ENCODE measurements at places on chromosomes 12 and 14. TPM values are rescaled to one million over a fixed set of nuclear protein-coding genes. Genes with fewer than 3 reads are reported as not detected.

DNA sequence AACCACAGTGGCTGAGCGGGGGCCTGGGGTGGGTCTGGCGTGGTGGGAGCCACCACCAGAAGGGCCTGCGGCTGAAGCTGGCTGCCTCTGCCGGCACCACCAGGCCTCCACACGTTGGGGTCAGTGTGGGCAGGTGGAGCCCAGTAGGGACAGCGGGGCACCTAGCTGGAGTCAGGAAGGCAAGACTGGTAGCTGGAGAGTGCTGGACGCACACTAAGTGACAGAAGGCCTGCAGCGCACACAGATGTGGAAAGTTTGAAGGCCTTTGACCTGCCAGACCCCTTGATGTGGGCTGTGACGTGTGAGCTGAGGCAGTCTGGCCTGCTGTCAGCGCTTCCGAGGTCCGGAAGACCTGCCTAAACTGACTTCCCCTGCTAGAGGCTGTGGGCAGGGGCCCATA lies 26.3 kb downstream of the RIN3 start:
- H3K36me3 ChIP-seq: no peaks in the 10 kb centered on the region
- DNase-seq: no peak
- no peak overlapping the region for H3K27ac ChIP-seq
- no peaks in the 10 kb centered on the region for H3K27me3 ChIP-seq

- H3K36me3 ChIP-seq: no peaks in the 10 kb centered on the region
- H3K4me3 ChIP-seq: no peak overlapping the region
- DNase-seq: peak; percentile 28
- no peaks in the 10 kb centered on the region for H3K4me1 ChIP-seq
Observed at GRCh38 chr14:39469094-39469710, 37.0 kb upstream of the FBXO33 start.

DNA sequence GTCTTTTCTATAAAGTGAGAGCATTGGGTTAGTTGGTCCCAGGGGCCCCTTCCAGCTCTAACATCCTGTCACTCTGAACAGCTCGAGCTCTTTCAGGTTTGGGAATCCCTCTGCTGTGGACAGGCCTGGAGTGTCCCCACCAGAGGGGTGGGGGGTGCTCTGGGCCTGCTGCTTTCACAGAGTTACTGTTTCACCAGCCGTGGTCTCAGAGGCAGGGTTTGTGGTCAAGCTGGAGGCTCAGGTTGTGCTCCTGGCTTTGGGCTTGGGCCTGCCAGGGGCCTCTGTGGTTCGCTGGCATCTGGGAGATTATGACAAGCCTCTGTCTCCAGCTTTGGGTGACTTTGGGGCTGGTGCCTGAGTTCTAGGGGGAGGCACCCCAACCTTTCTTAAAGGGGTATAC lies 59.6 kb downstream of the FBXL14 start:
- H3K4me1 ChIP-seq: peaks cover 39% of the 10 kb centered on the region
- H3K4me3 ChIP-seq: no peak overlapping the region
- no peak overlapping the region for H3K27ac ChIP-seq
- H3K27me3 ChIP-seq: peaks cover 55% of the 10 kb centered on the region

- H3K4me3 ChIP-seq: no peak overlapping the region
- DNase-seq: no peak
- no peak overlapping the region for H3K27ac ChIP-seq
- no peaks in the 10 kb centered on the region for H3K4me1 ChIP-seq
Observed at GRCh38 chr12:84508851-84509260, 403.7 kb downstream of the SLC6A15 start.

The PYGL gene
- 0.44 TPM for total RNA-seq

The RIMBP2 gene
- total RNA-seq: not detected

DNA sequence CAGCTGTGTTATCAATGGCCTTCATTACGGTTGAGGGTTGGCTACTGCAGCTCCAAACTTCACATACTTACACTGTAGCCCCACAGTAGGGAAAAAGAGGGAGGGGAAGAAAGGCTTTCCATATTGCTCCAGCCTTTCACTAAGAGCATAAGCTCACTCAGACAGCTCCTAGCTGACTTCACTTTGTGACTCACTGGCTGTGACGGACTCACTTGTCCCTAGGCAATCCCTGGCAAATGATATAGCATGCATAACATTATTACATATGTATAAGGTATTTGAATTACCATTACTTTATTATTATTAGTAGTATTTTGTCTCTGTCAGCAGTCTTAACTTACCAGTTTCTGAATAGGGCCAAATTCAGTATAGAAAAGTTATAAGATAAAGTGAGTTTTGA lies 350.7 kb downstream of the RMST start:
- H3K4me1 ChIP-seq: no peaks in the 10 kb centered on the region
- H3K4me3 ChIP-seq: no peak overlapping the region
- H3K27ac ChIP-seq: no peak overlapping the region
- DNase-seq: no peak
- H3K36me3 ChIP-seq: no peaks in the 10 kb centered on the region
- H3K27me3 ChIP-seq: no peaks in the 10 kb centered on the region

The PTPRQ gene
- total RNA-seq: not detected

DNA sequence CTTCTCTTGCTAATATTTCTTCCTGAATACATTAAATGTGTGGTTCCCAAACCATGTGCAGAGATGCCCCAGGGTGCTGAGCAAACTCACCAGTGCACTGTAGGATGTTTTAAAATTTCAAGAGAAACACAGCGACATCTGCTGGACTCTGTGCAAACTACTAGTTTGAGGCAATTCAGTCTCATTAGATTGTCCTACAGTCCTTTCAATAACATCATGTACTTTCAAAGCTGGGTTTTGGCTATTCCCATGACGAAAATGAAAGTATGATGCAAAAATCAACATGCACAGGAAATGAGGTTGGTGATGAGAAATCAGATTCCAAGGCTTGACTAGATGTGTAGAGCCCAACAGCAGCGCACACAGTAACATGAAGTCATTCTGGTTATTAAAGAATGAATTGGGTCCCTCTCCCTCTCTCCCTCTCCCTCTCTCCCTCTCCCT lies 66.3 kb downstream of the CLIP1 start:
- no peaks in the 10 kb centered on the region for H3K4me1 ChIP-seq
- H3K27ac ChIP-seq: no peak overlapping the region
- no peak overlapping the region for H3K4me3 ChIP-seq
- peaks cover 14% of the 10 kb centered on the region for H3K36me3 ChIP-seq
- DNase-seq: peak; percentile 27
- H3K27me3 ChIP-seq: no peaks in the 10 kb centered on the region

The ANO2 gene
- total RNA-seq: not detected

- no peak for DNase-seq
- H3K4me3 ChIP-seq: no peak overlapping the region
- H3K27ac ChIP-seq: no peak overlapping the region
- no peaks in the 10 kb centered on the region for H3K36me3 ChIP-seq
Observed at GRCh38 chr12:66662729-66663128, 16.1 kb downstream of the GRIP1 start.

DNA sequence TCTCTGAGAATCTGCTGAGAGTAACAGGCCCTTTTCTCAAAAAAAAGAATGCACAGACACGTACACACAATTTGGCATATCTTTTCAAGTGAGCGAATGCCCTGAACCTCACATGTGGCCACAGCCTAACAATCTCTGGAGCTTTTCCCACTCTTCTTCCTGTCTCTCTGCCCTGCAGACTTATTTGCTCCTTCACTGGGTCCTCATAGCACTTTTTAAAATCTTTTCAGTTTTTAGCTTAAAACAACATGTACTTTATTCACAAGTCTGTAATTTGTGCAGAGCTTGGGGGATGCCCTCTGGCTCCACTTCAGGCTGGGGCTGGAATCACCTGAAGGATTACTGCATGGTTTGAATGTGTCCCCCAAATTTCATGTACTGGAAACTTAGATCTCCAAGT lies 9.0 kb downstream of the MAP1LC3B2 start:
- no peak for DNase-seq
- no peaks in the 10 kb centered on the region for H3K36me3 ChIP-seq
- no peaks in the 10 kb centered on the region for H3K27me3 ChIP-seq

DNA sequence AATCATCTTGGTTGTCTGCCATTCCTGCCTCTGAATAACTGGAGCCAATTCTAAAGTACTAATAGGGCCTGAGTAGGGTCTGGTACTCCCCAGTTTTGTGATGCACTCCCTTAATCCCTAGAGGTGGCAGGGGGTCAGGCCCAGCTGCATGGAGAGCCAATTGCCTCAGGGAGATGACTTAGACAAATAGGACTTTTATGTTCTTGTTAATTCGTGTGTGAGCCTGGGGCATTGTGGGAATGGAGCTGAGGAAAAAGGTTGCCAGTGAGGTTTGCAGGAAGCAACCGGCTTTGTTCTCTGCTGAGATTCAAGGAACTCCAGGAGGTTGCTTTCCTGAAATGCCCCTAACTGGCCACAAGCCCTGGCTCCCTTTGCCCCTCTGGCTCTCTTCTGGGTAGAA lies 6.8 kb upstream of the DCD start:
- H3K27me3 ChIP-seq: peaks cover 4% of the 10 kb centered on the region
- H3K4me1 ChIP-seq: no peaks in the 10 kb centered on the region
- DNase-seq: no peak
- no peak overlapping the region for H3K4me3 ChIP-seq
- no peaks in the 10 kb centered on the region for H3K36me3 ChIP-seq

The OTUB2 gene
- total RNA-seq: 1.8 TPM

The FITM1 gene
- total RNA-seq: 1.1 TPM

DNA sequence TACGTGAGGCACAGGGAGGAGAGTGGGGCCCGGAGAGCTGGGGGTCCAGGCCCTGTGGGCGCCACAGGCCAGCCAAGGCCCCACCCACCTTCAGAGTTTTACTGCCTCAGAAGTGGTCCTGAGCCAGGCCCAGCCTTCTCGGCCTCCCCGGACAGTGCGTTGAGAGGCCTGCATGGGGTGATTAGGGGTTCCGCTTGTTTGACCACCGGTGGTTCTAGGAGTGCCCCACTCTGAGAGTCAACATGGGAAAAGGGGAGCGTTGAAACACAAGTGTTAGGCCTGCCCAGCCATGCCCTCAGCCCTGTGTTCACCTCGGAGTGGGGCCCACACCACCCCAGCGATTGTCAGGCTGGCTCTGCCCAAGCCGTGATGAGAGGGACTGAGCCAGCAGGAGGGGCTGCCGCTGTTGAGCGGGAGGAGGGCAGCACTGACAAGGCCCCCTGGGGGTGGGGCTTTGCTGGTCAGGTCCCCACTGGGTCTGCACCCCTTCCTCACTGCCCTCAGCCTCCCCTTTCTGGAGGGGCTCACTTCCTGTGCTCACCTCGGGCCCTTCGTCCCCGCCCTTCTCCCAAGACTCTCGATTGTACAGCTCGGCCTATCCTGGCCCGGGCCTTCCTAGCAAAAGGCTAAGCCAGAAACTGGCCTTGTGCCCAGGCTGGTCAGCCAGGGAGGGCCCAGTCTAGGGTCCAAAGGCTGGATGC lies 4.8 kb downstream of the CKB start:
- H3K36me3 ChIP-seq: no peaks in the 10 kb centered on the region
- no peaks in the 10 kb centered on the region for H3K27me3 ChIP-seq
- H3K4me3 ChIP-seq: no peak overlapping the region
- peaks cover 13% of the 10 kb centered on the region for H3K4me1 ChIP-seq

The USP44 gene
- 7.1 TPM for total RNA-seq

DNA sequence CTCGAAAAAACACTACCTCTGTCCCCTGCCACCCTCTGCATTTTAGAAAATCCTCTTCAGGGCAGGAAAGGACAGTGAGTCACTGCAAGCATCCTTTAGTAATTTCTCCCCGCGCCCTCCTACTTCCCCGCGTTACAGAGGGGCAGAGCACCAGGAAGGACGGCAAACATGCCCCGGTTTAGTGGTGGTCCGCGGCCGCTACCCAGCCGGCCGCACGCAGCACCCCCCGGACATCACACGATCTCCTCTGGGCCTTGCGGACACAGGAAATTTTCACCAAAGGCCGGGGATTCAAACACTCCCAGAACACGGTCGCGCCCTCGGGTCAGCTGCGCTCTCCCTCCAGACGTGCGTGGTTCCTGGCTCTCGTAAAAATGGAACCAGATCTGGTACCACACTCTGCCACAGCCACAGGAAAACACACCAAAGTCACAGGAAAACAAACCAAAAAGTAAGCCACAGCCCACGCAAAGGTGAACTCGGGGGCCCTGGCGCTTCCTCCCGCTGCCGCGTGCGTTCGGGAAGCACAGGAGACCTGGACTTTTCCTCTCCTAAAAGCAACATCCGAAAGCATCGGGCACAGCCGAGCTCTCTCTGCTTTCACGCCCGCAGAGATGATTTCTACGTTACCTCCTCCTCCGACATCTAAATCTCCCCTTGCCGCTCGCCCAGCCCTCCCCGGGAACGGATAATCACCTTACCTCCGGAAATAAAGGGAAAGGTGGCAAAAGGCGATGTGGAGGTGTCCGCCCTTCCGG lies 839 bp downstream of the SLC38A1 start:
- peak overlapping the region; percentile 96 for H3K4me3 ChIP-seq
- H3K4me1 ChIP-seq: peaks cover 58% of the 10 kb centered on the region
- H3K27ac ChIP-seq: peak overlapping the region; percentile 98
- no peaks in the 10 kb centered on the region for H3K27me3 ChIP-seq

DNA sequence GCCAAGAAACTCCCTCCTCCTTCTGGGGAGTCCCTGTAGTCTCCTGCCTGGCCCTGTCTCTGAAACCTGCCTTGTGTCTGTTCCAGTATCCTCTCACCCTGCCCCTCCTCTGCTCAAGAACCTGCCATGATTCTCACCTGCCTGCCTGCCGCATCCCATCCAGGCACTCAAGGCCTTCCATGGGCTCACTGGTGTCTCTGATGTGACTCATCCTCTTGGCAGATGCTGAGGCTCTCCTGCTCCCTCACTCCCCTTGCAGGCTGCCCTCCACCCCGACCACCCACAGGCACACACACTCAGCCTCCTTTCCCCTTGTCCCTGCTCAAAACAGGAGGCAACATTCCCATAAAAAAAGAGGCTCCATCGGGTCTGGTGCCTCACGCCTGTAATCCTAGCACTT lies 5.8 kb upstream of the BEGAIN start:
- peak; percentile 10 for DNase-seq
- H3K27me3 ChIP-seq: peaks cover 2% of the 10 kb centered on the region
- no peaks in the 10 kb centered on the region for H3K4me1 ChIP-seq
- no peaks in the 10 kb centered on the region for H3K36me3 ChIP-seq
- no peak overlapping the region for H3K27ac ChIP-seq

DNA sequence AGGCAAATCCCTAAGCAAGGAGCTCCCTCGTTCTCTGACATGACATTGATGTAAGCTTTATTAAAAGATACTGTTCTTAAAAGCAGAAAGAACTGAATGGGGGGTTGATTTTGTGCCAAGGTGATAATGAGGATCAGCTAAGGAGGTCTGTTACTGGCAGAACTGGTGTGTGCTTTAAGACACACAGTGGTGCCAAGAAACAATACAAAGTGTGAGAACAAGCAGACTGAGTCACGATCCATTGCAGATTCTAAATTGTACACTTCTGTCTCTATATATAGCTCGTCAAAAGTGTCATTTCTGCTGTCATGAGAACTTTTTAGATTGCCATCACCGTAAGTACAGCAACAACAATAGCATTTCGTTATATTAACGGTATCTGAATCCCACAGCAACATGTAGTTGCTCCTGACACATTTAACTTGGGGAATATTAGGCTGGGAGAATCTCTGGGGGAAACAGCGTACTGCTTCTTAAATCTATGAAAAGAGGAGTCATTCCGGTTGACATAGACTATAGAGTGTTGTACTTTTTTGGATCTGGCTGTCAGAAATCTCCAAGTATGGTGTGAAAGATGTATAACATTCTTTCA lies 151.3 kb upstream of the PRKD1 start:
- H3K4me3 ChIP-seq: no peak overlapping the region
- H3K4me1 ChIP-seq: no peaks in the 10 kb centered on the region
- no peaks in the 10 kb centered on the region for H3K27me3 ChIP-seq
- no peak for DNase-seq

All from CD8-positive, alpha-beta memory T cell (primary cell).